ENCODE measurements at places on chromosomes 6 and 20. TPM values are rescaled to one million over a fixed set of nuclear protein-coding genes. Genes with fewer than 3 reads are reported as not detected.
A peak's percentile ranks its signal among the peaks of the same experiment; 100 is the strongest.

AK9 gene
- total RNA-seq = 26.3 TPM

GRCh38 chr20:54843865-54844264 lies 368.5 kb downstream of the DOK5 start:
- no peak for DNase-seq
- no peak overlapping the region for H3K4me3 ChIP-seq
- H3K27ac ChIP-seq = no peak overlapping the region
- H3K27me3 ChIP-seq = no peaks in the 10 kb centered on the region
- H3K36me3 ChIP-seq = no peaks in the 10 kb centered on the region

DNA sequence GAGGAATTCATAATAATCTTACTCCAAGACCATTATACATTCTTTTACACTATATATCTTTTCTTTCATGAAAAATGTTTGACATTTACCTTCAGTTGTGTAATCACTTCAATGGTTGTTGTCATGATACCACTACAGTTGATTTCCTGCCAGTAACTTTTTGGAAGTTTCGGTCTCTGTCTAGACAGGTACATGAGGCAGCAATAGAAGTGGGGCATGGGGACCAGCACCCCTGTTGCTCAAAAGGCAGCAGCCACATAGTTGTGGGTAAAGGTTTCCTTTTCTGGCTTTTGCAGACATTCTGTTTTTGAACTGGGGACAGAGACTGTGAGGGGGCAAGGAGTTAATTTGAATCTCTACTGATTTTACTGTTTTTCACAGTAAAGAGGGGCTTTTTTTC lies 14.1 kb downstream of the SAMD5 start:
- no peak overlapping the region for H3K27ac ChIP-seq
- no peaks in the 10 kb centered on the region for H3K36me3 ChIP-seq
- H3K4me1 ChIP-seq = no peaks in the 10 kb centered on the region
- no peak overlapping the region for H3K4me3 ChIP-seq

DNA sequence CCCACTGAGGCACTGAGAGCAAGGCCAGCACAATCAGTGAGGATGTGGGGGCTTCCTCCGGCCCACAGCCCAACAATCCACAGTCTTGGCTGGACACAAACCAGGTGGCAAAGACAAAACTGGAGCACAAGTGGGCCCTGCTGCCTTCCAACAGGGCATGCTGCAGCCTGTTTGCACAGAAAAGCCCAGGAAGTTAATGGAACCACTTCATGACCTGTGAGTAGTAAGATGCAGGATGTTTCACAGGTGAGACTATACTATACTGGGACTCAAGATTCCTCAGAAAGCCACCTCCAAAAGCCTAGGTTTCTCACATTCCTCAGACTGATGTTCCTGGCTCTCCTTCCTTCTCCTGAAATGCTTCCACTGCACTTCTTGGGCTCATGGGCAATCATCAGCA lies 235.5 kb downstream of the KIF16B start:
- H3K27me3 ChIP-seq = no peaks in the 10 kb centered on the region
- no peaks in the 10 kb centered on the region for H3K36me3 ChIP-seq
- DNase-seq = no peak
- no peak overlapping the region for H3K4me3 ChIP-seq
- H3K4me1 ChIP-seq = no peaks in the 10 kb centered on the region

- H3K36me3 ChIP-seq = no peaks in the 10 kb centered on the region
- H3K27me3 ChIP-seq = peaks cover 4% of the 10 kb centered on the region
- no peak overlapping the region for H3K4me3 ChIP-seq
- no peaks in the 10 kb centered on the region for H3K4me1 ChIP-seq
- no peak overlapping the region for H3K27ac ChIP-seq
Measured at GRCh38 chr20:59481067-59481466, 123.3 kb upstream of the PHACTR3 start.

DNA sequence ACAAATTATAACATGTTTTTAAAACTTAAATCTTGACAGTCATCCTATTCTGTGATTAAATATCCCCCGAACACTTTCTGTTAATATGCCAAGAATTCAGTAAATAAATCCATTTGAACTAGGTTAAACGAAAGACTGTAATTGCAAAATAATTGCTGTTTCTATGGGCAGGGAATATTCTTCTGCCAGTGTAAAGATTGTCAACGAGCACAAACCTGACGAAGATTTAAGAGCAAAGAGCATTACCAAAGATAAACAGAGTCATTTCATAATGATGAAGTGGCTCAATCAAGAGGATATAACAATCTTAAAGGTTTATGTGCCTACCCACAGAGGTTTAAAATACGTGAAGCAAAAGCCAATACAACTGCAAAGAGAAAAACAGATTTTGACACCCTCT lies 76.3 kb upstream of the ADGRG6 start:
- H3K36me3 ChIP-seq = no peaks in the 10 kb centered on the region
- no peak overlapping the region for H3K4me3 ChIP-seq
- H3K27ac ChIP-seq = no peak overlapping the region
- H3K27me3 ChIP-seq = no peaks in the 10 kb centered on the region
- no peaks in the 10 kb centered on the region for H3K4me1 ChIP-seq

- no peaks in the 10 kb centered on the region for H3K27me3 ChIP-seq
- H3K36me3 ChIP-seq = no peaks in the 10 kb centered on the region
- H3K4me3 ChIP-seq = no peak overlapping the region
- peaks cover 33% of the 10 kb centered on the region for H3K4me1 ChIP-seq
- H3K27ac ChIP-seq = no peak overlapping the region
Measured at GRCh38 chr6:24927985-24928745, 7.6 kb downstream of the RIPOR2 start.

DNA sequence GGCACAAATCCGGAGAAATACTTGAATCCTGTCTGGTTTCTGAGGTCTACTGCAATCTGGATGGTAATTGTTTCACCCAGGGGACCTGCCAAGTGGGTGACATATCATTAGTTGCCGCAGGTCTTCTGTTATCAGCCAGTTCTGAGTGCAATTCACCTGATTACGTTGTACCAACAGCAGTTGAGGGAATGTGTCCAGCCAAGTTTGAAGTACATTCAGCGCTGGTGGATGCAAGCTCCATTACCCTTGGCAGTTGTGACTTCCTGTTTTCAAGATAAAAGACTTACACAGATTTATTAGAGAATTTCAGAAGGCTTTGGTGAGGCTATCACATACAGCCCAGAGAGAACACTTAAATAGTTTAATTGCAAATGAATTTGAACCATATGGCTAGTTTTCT lies 42.8 kb downstream of the FNDC1 start:
- H3K27me3 ChIP-seq = peaks cover 2% of the 10 kb centered on the region
- H3K4me1 ChIP-seq = no peaks in the 10 kb centered on the region
- no peak overlapping the region for H3K4me3 ChIP-seq
- DNase-seq = peak; percentile 59

DNA sequence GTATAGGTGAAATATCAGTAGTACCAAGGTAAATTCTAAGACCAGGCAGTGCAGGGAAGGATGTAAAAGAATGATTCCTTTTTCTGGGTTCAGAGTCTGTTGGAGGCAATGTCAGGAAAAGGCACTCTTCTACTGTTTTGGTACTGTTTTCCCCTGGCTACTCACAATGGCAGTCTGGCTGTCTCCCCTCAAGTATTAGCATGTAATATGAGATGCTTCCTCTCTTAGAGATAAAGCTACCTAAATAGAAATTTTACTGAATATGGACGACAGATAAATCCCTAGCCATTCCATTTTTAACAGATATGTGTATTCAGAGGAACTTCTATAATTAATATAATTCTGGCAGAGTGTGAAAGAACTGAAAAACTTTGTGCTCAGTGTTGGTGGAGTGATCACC lies 3.5 kb downstream of the RNF8 start:
- peaks cover 13% of the 10 kb centered on the region for H3K4me1 ChIP-seq
- H3K4me3 ChIP-seq = no peak overlapping the region
- no peak overlapping the region for H3K27ac ChIP-seq
- H3K36me3 ChIP-seq = peaks cover 6% of the 10 kb centered on the region
- no peak for DNase-seq

GRCh38 chr6:138397128-138398122 lies 6.6 kb upstream of the HEBP2 start:
- H3K27me3 ChIP-seq = no peaks in the 10 kb centered on the region
- DNase-seq = no peak
- peaks cover under 1% of the 10 kb centered on the region for H3K4me1 ChIP-seq
- H3K36me3 ChIP-seq = no peaks in the 10 kb centered on the region

- no peak for DNase-seq
- no peaks in the 10 kb centered on the region for H3K36me3 ChIP-seq
- no peak overlapping the region for H3K4me3 ChIP-seq
Measured at GRCh38 chr6:98179606-98180005, 654.8 kb upstream of the POU3F2 start.

GRCh38 chr6:91941838-91942237 lies 1355.0 kb upstream of the MAP3K7 start:
- no peaks in the 10 kb centered on the region for H3K36me3 ChIP-seq
- no peaks in the 10 kb centered on the region for H3K27me3 ChIP-seq

- no peaks in the 10 kb centered on the region for H3K4me1 ChIP-seq
- no peaks in the 10 kb centered on the region for H3K36me3 ChIP-seq
Measured at GRCh38 chr6:92479831-92480230, 939.5 kb downstream of the EPHA7 start.

GRCh38 chr6:92122746-92123145 lies 1296.6 kb downstream of the EPHA7 start:
- no peak overlapping the region for H3K4me3 ChIP-seq
- no peaks in the 10 kb centered on the region for H3K36me3 ChIP-seq
- DNase-seq = no peak
- H3K27ac ChIP-seq = no peak overlapping the region
- no peaks in the 10 kb centered on the region for H3K27me3 ChIP-seq

DNA sequence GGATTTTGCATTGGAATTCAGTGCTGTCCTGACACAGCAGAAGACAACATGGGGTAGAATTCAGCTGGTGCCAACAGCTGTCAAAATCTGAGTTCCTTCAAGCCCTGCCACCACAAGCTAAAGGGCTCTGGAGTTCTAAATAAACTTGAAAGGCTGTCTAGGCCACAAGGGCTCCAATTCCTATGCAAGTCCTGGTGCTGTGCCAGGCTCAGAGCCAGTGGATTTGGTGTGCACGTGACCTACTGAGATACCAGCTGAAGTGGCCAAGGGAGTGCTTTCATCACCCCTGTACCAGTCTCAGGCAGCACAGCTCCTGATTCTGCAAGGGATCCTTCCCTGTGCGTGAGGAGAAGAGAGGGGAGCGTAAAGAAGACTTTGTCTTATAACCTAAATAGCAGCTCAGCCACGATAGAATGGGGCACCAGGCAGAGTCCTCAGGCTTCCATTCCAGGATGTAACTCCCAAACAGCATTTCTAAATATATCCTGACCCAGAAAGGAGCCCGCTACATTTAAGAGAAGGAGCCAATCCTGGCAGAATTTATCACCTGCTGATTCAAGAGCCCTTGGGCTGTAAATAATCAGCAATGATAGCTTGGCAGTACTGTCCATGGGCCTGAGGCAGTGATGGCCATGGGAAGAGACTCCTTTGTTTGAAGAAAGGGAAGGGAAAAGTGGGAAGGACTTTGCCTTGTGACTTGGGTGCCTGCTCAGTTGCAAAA lies 881.2 kb upstream of the EPHA7 start:
- H3K36me3 ChIP-seq = no peaks in the 10 kb centered on the region
- no peak overlapping the region for H3K4me3 ChIP-seq
- no peak for DNase-seq
- no peaks in the 10 kb centered on the region for H3K4me1 ChIP-seq
- no peaks in the 10 kb centered on the region for H3K27me3 ChIP-seq

HAO1 gene
- not detected for total RNA-seq

RNGTT gene
- total RNA-seq = 12.3 TPM

- H3K4me1 ChIP-seq = no peaks in the 10 kb centered on the region
- no peak for DNase-seq
- H3K4me3 ChIP-seq = no peak overlapping the region
- no peak overlapping the region for H3K27ac ChIP-seq
Measured at GRCh38 chr6:35311390-35312075, 13.9 kb downstream of the DEF6 start.

GRCh38 chr6:47737406-47737805 lies 39.0 kb downstream of the ADGRF4 start:
- DNase-seq = peak; percentile 3
- H3K4me1 ChIP-seq = no peaks in the 10 kb centered on the region
- no peak overlapping the region for H3K27ac ChIP-seq
- no peak overlapping the region for H3K4me3 ChIP-seq

GRCh38 chr20:16243470-16243869 lies 329.8 kb downstream of the KIF16B start:
- no peak for DNase-seq
- H3K36me3 ChIP-seq = no peaks in the 10 kb centered on the region
- H3K4me3 ChIP-seq = no peak overlapping the region
- no peaks in the 10 kb centered on the region for H3K27me3 ChIP-seq
- no peaks in the 10 kb centered on the region for H3K4me1 ChIP-seq

RIMS1 gene
- total RNA-seq = 2.9 TPM

- H3K27me3 ChIP-seq = no peaks in the 10 kb centered on the region
- no peak for DNase-seq
- H3K4me1 ChIP-seq = no peaks in the 10 kb centered on the region
Measured at GRCh38 chr6:169976301-169977081, 225.1 kb downstream of the ERMARD start.

- no peak overlapping the region for H3K4me3 ChIP-seq
- peaks cover 19% of the 10 kb centered on the region for H3K36me3 ChIP-seq
- no peak for DNase-seq
- no peaks in the 10 kb centered on the region for H3K4me1 ChIP-seq
- H3K27me3 ChIP-seq = no peaks in the 10 kb centered on the region
Measured at GRCh38 chr6:42239736-42240375, 22.2 kb upstream of the MRPS10 start.

RUNX2 gene
- total RNA-seq = 6.7 TPM

GRCh38 chr6:120137492-120137891 lies 787.9 kb upstream of the MAN1A1 start:
- no peak overlapping the region for H3K4me3 ChIP-seq
- no peaks in the 10 kb centered on the region for H3K36me3 ChIP-seq
- no peak for DNase-seq
- no peaks in the 10 kb centered on the region for H3K4me1 ChIP-seq
- H3K27ac ChIP-seq = no peak overlapping the region
- no peaks in the 10 kb centered on the region for H3K27me3 ChIP-seq

Measured in lung (tissue), 17 donors.